ENCODE measurements at places on chromosomes 3 and 15.

DNA sequence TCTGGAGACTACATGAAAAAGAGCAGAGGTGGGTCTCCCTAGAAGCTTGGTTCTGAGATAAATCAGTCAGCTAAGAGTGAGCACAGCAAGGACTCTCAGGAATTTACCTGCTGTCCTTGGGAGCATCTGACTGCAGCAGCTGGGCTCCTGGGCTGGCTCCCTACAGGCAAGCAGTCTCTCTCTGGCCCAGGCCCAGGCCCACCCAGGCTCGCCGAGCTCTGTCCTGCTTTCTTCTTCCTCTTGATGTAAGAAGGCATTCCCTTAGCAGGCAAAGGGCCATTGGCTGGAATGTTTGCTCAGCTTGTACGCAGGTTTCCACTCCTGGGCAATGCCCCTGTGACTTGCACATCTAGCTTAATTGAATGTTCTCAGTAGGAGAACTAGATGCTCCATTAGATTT lies 4.3 kb upstream of the RBP2 start:
- no peak for DNase-seq

DNA sequence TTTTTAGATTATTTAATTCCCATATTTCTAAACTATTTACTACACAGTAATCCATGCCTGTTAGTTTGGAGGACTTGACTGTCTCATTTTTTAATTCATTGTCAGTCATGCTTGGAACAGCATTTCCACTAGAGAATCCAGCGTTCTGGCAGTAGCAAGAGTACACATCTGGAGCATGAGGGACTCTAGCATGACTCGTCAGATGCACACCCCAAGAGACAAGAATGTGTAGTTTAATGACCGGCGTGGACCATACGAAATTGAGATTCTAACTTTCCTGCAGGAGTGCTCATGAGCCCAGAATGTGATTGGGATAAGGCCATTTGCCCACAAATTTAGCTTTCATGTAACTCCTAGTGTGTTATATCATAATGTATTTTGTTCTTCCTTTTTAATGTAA lies 48.9 kb downstream of the ASB7 start:
- DNase-seq: no peak

- no peak for DNase-seq
Measured at GRCh38 chr3:51622413-51622812, 48.6 kb upstream of the TEX264 start.

DNA sequence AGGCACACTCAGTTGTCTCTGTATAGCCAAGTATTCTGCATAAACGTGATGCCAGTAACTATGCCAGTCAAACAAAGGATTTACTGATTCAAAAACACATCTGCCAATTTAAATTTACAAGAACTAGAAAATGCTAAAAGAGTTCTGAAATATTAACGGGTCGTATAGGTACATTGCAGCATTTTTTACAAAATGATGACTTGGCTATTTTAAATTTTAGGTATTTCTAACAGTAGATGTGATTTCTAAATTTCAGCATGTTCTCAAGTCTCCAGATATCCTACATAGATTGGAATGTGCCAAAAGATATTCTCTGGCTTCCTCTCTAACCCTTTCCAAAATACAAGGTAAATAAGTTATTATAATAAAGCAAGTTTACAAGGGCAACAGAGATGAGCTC lies 60.3 kb downstream of the MORC1 start:
- no peak for DNase-seq

DNA sequence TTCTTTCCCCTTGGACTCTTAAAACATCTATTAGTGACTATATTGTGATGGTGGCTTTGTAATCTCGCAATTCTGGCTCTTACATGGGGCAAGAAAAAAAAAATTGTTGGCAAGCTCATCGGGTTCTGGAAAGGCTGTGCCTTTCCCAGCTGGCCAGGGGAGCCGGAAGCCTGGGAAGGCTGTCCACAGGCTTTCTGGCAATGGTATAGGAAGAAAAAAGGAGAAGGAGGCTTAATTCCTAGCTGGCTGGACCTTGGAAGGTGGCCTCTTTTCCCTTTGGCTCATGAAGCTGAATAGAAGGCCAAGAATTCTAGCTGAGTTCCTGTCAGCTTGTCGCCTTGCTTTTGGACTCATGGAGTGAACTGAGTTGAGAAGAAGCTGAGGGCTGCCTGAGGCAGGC lies 243.5 kb upstream of the SEMA6D start:
- no peak for DNase-seq

DNA sequence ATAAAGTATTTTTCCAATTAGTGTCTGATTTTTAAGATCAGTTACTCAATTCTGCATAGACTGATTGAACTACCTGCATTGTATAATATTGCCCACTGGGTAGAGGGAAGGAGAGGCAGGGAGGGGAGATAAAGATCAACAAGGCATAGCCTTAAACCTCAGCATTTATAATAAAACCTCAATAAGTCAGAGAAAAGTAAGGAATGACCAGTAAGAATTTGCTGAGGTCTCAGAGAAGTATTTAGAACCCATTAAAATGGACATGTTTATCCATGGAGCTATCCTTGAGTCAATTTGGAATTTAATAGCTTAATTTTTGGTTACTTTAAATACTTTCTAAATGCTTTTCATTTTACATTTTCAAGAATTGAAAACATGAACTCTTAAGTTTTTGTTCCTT lies 62.5 kb downstream of the ARMC8 start:
- DNase-seq: no peak

GRCh38 chr15:85581495-85581894 lies 201.1 kb downstream of the AKAP13 start:
- no peak for DNase-seq

DNA sequence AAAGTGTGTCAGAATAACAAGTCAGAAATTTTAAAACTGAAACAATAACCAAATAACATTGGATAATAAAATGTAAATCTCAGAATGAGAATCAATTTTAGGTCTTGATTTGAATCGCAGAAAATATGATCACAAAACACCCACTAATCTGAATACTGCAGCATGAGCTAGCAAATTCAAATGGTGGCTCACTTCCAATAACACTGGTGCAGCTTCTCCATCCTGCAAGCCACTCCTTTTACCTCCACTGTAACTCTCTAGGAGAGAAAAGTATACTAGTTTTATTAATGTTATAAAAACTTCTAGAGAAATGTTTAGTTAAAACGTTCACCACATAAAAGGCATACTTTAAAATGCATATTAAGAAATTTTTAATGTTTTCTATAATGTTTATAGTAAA lies 30.4 kb downstream of the UBE3A start:
- no peak for DNase-seq

DNA sequence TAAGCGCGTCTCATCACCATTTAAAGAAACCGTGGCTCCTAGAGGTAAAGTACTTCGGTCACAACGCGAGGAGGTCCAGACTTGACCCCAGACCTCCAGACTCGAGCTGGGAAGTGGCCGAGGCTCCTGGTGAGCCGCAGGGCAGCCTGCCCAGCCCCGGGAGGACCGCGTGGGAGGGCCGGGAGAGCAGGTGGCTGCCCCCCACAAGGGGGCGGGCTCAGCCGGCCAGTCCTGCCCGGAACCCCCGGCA lies at the start of gene SLC27A2:
Gene SLC27A2, plus strand, starts transcription at position 228 of the 250 bp plus-strand sequence. CDS start 232 bp downstream, outside the sequence.
- no peak for DNase-seq

DNA sequence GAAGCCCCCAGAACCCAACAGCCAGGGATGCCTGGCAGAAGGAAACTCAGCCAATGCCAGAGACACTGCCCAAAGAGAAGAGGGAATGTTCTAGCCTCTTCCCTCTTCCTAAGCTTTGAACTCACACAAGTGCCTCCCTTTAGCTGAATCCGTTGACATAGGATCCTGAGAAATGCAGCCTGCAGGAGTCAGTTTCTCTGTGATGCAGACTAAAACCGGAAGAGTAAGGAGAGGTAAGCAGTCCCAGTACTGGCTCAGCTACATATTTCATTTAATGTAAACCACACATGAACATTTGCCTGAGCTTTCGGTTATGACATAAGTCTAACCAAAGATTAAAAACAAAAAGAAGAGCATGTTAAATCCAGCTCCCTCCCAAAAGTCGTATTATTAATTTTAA lies 768.7 kb downstream of the TBL1XR1 start:
- no peak for DNase-seq
